ENCODE measurements at places on chromosomes 2 and 18. TPM values are rescaled to one million over a fixed set of nuclear protein-coding genes. Genes with fewer than 3 reads are reported as not detected.

Gene LRATD1
- total RNA-seq: 7.2 TPM

Gene TEKT4
- total RNA-seq: not detected

Gene ATP6V1B1
- total RNA-seq: not detected

Gene CACNB4
- under 0.01 TPM for total RNA-seq

Gene KIAA2012
- total RNA-seq: not detected

Gene ASPRV1
- under 0.01 TPM for total RNA-seq

Gene GORASP2
- 28.3 TPM for total RNA-seq

Gene CREB1
- 29.7 TPM for total RNA-seq

Gene ATG9A
- 34.5 TPM for total RNA-seq

Gene RNU2-63P
- not detected for total RNA-seq
